Activated CD4-positive, alpha-beta T cell treated with anti-CD3 and anti-CD28 coated beads, Interleukin-2, amount 50 U/mL, for 1 hour (primary cell): ENCODE measurements at places on chromosomes 11 and 22.

DNA sequence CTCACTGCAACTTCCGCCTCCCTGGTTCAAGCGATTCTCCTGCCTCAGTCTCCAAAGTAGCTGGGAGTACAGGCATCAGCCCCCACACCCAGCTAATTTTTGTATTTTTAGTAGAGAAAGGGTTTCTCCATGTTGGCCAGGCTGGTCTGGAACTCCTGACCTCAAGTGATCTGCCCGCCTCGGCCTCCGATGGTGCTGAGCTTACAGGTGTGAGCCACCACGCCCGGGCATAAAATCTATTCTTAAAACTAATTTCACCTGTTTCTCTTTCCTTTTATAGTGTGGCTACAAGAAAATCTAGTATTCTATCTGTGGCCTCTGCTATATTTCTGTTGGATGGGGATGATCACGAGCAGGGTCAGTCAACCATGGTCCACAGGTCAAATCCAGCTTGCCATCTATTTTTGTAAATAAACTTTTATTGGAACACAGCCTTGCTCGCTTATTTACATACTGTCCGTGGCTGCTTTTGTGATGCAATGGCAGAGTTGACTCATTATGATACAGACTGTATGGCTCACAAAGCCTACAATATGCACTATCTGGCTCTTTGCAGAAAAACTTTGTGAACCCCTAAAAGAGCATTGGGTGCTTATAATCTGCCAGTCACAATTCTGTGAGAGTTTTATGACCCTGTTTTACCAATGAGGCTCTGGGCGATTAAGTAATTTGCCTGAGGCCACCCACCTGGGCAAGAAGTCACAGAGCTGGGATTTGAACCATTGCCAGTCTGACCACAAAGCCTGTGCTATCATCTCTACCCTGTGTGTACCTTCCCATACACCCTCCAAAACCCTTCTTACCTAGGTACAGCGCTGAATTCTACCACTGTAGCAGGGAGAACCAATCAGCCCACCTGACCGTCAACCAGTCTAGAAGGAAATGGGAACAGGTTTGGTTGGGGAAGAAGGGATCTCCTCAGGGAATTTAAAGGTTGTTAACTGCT lies 28.3 kb downstream of the SLC1A2 start:
- DNase-seq, result peak; percentile 8

- DNase-seq, result no peak
Observed at GRCh38 chr11:44613153-44613552, 47.7 kb downstream of the CD82 start.

- no peak for DNase-seq
Observed at GRCh38 chr22:29855611-29856181, 17.6 kb upstream of the ASCC2 start.

- no peak for DNase-seq
Observed at GRCh38 chr22:41479671-41480396, 10.9 kb downstream of the ACO2 start.

DNA sequence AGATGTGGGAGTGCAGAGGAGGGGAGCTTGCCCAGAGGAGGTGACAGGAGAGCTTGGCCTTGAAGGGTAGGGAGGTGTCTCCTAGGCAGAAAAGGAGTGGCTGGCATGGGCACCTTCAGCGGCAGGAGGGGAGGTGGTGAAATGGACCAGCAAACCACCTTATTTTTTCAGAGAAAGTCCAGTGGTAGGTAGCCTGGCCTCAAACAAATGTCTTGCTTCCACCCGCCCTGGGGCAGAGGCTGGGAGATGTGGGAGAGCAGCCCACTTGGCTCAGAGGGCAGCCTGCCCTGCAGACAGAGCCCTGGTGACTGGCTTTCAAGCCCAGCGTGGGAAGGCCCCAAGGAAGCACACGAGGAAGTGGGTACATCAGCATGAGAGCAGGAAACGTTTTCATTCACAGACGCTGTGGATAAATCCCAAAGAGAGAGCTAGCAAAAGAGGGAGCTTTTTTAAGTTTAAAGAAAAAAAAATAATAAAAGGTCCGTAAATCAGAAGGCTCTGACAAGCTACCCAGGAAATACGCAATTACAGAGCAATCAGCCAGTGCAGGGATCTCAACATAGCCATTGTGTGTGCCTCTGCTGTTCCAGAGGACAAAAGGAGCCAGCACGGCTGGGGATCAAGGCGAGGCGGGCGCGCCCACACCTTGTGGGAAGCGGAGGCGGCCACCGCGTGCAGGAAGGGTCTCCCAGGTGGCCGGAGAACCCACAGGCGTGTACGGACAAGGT lies 238.7 kb upstream of the PLET1 start:
- DNase-seq, result no peak

GRCh38 chr11:46410021-46410420 lies 18.4 kb upstream of the CHRM4 start:
- DNase-seq, result no peak

- DNase-seq, result no peak
Observed at GRCh38 chr11:13047884-13048283, 38.8 kb downstream of the RASSF10 start.

GRCh38 chr11:82842019-82842418 lies 58.2 kb downstream of the PRCP start:
- no peak for DNase-seq

DNA sequence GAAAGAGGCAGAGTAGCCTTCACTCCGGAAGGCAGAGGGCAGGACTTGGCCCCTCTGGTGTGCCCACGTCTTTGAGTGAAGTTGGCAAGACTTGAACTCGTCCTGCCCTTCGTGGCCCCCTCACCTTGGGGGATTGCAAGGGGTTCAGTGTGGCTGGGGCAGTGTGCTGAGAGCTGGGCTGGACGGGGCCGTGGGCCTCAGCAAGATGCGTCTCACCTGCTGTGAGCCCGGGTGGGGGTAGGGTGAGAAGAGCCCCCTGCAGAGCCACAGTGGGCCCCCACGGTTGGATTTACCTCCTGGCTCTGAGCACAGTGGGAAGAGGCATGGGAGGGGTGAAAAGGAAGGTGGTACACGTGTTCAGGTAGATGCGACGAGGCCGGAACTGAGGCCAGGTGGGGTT lies 81.4 kb upstream of the ATXN10 start:
- DNase-seq, result no peak

DNA sequence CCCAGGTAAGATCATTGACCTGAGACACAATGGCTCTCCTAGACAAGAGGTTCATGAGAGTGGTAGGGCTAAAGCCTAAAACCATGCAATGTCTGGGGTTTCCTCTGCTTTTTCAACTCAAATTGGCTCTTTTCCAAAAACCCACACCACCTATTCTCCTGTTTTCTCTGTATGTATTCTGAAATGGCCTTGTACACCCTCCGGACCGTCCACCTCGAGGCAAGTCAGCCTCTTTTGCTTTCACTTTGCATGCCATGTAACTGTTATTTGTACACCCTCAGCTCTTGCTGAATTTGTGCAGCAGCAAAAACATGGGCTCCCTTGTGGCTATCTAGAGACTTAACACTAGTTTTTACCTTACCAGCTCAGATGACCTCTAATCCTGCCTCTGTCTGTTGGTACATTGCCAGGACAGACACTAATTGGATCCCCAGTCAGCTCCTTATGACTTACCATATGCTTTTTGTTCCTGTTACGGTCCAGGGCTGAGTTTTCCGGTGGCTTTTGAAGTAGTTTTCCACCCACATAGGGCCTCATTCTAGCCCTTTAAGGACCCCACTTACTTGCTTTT lies 288.0 kb downstream of the SBF2 start:
- no peak for DNase-seq

DNA sequence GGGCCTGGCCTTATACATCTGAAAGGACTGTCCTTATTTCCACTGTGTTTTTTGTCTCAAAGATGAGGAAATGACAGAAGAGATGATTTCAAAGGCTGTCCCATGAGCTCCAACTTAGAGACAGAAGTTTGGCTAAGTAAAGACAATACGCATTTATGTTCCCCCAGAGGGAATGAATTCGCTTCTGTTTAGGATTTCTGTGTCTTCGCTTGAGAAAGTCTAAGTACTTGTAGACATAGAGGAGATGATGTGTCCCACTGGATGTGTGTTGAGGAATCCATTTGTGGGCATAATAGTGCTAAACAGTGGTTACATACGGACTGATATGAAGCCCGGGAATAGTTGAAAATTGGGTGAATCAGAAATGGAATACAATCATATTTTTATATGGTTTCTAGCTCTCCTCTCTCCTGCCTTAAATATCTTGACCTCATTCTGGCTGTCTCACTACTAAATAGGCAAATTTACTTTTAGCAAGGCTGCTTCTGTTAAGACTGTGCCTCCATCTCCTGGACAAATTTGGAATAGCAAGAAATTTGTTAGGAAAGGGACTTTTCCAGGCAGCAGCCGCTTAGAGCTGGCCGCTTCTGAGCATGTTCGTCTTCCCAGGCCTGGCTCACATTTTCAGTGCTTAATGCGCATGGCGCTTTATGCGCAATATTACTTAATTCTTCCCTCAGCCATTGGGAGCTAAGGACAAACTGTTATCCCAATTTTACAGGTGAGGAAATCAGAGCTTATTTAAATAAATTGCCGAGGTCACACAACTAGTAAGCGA lies 1.9 kb upstream of the PEX26 start:
- peak; percentile 12 for DNase-seq

DNA sequence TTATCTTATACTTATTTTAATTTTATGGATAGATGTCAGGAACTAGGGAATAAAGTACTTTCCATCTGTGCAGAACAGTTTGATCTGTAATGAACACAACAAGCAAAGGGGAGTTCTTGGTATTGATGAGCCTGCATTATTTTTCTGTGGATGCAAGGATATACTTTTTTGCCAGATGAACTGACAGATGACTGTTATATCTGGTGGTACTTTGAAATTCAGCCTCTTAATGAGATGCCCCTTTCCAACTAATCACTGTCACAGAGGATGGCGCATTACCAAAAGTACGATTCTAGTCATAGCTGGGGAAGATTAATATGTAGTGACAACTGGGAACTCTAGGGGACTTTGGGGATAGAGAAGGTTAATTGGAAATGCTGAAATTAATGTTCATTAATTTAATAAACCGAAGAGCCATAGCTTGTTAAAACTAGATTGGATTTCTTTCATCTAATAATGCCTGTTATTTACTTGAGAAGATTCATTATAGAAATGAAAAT lies 603.4 kb upstream of the CNTN5 start:
- DNase-seq, result no peak

GRCh38 chr22:37640591-37641560 lies 1.4 kb downstream of the SH3BP1 start:
- no peak for DNase-seq

- no peak for DNase-seq
Observed at GRCh38 chr11:134543241-134543640, 131.2 kb upstream of the B3GAT1 start.

DNA sequence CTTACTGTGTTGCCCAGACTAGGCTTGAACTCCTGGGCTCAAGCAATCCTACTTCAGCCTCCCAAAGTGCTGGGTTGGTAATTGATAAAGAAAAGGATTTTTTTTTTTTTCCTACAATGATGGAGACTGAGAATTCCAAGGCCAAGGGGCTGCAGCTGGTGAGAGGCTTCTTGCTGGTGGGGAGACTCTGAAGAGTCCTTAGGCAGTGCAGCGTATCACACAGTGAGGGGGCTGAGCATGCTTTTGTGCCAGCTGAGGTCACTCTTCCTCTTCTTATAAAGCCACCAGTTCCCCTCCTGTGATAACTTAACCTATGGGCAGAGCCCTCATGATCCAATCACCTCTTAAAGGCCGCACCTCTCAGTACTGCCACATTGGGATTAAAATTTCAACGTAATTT lies 28.2 kb upstream of the CCDC81 start:
- no peak for DNase-seq

DNA sequence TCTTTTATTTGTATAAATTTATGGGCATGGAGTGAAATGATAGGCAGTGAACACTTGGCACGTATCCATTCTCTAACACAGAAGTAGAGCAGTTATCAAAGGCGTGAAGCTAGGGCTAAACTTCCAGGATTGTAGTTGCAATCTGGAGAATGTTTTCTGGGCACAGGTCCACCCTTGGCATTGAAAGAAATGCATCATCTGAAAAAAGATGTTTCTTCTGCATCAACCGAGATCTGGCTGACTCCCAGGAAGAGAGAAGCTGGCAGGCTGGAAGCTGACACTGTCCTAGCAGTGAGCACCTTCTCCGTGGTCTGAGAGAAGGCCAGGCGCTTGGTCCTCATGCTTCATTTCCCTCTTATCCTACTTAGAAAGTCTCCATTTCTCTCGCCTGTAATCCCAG lies 600.0 kb downstream of the BRD1 start:
- DNase-seq, result no peak

DNA sequence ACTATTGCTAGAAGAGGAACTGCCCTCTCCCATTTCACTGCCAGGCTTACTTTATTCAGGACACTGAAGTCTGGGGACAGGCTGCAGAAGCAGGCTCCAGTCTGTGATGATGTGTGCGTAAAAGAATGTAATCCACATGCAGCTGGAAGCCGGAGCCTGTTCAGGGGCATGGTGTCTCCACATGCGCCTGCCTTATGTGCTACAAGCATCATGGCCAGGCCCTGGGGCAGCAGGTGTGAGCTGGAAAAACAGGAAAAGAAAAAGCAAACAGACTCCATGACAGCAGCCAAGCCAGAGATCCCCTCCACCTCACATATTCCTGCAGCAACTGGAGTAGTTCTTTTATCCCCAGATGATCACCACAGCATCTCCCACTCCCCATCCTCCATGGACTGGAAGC lies 33.4 kb downstream of the ARFGAP2 start:
- no peak for DNase-seq

DNA sequence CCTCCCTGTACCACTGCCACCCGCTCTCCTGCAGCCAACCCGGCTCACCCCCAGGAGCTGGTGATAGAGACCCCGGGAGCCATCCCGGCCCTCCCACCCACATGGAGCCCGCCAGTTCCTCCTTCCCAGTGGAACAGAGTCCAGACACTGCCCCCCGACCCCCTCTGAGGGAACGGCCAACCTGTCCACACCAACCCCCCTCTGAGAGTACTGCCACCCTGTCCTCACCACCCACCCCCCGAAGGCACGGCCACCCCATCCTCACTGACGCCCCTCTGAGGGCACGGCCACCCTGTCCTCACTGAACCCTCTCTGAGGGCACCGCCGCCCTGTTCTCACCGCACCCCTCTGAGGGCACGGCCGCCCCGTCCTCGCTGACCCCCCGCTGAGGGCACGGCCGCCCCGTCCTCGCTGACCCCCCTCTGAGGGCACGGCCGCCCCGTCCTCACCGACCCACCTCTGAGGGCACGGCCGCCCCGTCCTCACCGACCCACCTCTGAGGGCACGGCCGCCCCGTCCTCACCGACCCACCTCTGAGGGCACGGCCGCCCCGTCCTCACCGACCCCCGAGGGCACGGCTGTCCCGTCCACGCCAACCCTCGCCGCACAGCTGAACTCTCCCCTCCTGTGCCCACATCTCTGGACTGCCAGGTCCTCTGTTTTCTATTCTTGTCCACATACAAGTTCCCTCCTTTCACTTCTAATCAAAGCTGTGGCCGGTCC lies 18.0 kb downstream of the TOLLIP start:
- no peak for DNase-seq

DNA sequence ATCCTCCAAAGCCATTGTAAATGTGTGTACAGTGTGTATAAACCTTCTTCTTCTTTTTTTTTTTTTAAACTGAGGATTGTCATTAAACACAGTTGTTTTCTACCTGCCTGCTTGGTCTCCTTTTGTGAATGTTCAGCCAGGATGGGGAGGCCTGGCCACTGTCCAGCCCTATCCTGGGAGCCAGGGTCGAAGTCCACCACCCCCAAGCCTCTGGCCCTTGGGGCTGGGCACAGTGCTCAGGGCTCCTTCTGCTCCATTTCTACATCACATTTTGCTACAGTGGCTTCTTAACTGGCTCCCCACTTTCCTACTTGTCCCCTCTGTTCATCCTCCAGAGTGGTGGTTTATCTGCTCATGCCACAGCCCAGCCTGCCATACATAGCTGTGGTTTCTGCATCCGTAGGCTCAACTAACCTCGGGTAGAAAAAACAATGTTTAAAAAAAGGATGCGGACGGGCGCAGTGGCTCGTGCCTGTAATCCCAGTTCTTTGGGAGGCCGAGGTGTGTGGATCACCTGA lies 2.5 kb upstream of the SMARCB1 start:
- no peak for DNase-seq
